ENCODE measurements at places on chromosomes 7 and 10.

DNA sequence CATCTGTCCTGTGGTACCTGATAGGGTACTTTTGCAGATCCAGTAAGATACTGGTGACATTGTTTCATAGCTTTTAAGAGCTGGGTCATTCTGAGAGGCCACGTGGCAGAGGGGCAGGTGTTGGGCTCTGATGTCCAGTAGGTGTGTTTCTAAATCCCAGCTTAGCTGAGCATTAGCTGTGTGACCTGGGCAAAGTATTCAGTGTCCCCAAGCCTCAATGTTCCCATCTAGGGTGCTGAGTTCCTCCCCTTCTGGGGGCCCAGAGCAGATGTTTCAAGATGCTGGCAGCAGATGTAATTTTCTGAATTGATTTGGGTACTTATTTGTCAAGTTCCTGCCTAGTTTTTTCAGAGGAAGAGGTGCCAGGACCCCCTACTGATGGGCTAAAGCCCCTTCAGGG lies 52.9 kb downstream of the NEURL1 start:
- DNase-seq = no peak

GRCh38 chr10:113853578-113854012 lies 287 bp downstream of the DCLRE1A start:
- DNase-seq = no peak

- DNase-seq = no peak
These were observed 146.3 kb downstream of the ZNF22 start for GRCh38 chr10:45147000-45147399.

DNA sequence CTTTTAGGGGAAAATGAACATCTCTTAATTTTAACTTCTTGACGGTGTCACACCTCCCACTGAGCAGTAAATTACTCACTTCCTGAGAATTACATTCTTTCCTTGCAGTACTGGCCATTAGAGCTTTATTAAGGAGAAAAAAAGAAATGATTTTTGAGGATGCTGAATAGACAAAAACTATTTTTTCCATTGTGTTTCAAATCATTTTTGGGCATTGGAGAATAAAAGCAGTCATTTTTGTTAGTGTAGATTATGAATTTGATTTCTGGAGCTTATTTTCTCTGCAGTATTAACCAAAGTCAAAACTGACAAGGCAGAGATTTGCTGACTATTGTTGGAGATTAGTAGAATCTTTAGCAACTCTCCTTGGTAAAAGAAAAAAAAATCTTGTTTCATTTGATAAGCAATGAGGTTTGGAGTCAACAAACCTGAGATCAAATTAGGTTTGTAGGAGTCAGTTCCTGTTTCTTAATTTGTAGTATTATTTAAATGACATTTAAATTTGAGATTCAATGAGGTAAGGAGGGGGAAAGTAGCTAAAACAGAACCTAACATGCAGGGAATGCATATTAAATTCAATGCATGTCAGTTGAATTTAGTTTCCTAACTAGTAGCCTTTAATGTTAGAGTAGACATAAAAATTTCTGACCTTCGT lies 70.6 kb downstream of the AP3M1 start:
- DNase-seq = no peak

GRCh38 chr10:91879515-91880170 lies 29.6 kb downstream of the FGFBP3 start:
- no peak for DNase-seq

DNA sequence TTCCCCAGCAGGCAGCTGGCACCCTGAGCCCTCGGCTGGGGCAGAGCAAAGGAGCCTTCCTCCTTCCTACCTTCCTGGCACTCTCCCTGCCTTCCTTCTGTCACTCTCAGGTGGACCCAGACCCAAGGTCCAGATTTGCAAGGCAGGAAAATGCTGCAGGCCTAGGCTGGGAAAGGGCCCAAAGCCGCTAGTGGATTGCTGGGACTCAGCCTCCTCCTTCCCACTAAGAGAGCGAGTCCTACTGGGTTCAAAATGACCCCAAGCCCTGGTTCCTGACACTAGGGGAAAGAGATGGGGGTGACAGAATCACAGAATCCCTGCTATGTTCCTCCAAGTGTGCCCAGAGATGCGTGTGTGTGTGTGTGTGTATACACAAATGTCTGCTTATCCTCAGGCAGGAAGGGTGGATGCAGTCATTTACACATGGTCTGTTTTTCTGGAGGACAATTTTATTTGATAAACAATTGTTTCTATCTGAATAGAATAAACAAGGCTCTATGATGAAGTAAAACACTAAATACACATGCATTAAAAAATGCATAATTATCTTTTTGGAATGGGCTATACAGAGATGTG lies 1.3 kb upstream of the PLAU start:
- no peak for DNase-seq

DNA sequence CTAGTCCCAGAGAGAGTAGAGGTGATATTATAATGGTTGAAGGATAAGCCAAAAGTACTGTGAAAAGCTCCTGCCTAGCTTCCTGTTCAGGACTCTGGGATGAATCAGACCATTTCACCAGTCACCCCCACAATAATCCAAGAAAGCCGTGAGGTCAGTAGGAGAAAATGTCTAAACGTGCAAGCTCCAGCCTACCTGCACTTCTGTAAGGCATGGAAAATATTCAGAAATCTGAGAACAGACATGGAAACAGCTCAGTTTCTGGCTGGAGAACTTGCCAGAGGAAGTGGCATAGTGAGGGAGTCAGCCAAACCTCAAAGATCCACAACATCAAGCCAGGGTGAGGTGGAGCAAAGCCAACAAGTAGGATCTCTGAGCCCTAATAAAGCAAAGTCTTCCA lies 58.2 kb downstream of the ELAPOR2 start:
- no peak for DNase-seq

DNA sequence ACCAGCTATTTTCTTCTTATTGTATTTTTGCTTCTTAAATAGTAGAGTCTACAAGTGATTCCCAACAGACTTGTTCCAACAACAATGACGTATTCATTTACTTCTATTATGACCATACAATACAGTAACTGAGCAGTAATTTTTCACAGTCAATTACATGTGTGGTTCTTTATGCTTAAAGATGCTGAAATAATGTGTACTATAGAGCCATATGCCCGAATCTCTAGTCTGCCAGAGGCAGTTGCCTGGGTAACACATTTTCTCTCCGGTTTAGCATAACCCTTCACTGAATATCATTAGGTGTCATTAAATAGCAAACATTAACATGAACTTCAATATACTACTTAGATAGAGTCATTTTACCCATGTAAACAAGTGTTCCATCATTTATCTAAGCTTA lies 75.0 kb downstream of the SLC25A13 start:
- DNase-seq = no peak

- no peak for DNase-seq
These were observed 2.1 kb downstream of the CBLL1 start for GRCh38 chr7:107746006-107746405.

- DNase-seq = no peak
These were observed 73.2 kb downstream of the GPR37 start for GRCh38 chr7:124692425-124692824.

DNA sequence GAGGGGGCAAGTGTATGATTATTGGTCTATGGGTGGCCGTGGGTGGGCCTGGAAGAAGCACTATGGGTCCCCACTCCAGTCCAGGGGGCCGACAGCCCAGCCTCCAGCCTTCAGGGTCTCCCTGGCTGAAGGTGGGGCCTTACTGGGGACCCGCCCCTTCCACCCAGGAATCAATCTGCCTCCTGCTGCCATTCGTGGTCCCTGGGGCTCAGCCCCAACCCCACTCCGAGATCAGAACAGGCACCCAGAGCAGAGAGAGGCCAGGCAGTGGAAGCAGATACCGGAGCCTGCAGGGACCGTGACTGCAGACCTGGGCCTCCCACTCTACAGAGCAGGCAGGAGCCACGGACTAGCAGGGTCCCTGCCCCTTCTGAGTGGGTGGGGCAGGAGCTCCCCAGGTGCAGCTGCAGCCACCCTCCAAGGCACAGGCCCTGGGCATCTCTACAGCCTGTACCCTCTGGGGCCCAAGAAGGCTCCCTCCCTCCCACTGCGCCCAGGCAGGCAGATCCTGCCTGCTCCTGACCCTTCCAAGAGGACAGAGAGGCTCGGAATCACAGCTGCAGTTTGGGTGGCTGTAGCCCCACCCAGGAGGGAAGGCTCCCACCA lies 13.6 kb upstream of the FOXL3 start:
- DNase-seq = no peak

- no peak for DNase-seq
These were observed 20.7 kb downstream of the MET start for GRCh38 chr7:116692401-116693308.

DNA sequence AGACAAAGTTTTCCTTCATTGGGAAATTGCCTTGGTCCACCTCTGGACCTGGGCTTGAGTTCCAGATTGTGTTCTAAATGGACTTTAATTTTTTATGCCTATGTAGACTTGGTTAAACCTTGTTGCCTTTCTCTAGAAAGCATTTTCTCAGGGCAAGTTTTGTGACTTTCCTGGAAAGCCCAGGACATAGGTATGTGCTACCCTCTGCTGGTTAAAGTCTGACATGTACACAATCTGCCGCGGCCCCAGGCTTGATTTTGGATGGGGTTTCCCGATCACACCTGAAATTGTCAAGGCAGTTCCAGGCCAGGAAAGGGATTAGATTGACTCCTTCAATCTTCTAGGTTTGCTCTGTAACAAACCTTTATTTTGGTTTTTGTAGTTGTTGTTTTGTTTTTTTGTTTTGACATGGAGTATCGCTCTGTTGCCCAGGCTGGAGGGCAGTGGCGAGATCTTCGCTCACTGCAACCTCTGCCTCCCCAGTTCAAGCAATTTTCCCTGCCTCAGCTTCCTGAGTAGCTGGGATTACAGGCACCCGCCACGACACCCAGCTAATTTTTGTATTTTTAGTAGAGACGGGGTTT lies 14.1 kb upstream of the AKR1B10 start:
- DNase-seq = no peak
